ENCODE measurements at places on chromosomes 2 and 18.

- DNase-seq, result no peak
These were observed 45.2 kb downstream of the ITGA6 start for GRCh38 chr2:172472446-172473033.

DNA sequence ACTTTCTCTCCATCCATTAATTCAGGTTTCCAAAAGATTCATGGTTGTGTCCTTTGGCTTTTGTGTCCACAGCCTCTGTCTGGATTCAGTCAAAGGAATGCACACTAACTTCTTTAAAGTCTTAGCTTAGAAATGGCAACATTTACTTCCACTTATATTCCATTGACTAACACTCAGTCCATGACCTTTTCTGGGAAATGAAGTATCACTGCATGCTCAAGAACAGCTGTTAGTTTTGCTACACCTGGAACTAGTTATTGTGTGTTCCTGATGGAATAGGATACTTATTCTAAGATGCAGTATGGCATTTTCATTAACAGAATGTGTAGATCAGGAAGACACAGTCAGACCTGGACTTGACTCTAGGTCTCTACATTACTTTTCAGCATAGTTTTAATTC lies 88.8 kb downstream of the KYNU start:
- DNase-seq, result no peak

DNA sequence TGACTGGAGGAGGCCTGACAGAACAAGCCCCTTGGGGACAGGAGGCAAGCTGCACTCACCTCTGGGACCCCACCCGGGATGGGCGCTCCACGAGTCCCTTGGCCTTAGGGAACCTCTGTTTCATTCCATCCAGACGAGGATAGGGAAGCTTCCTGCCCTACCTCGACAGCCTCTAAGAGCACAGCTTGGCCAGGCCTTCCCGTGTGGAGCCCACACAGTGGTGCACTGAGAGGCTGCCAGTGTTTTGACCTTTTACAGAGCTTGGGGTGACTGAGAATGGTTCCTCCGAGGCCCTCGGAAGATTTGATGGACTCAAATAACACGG lies 91.4 kb upstream of the SMAD7 start:
- no peak for DNase-seq

GRCh38 chr18:78586586-78586985 lies 393.0 kb upstream of the SALL3 start:
- no peak for DNase-seq

DNA sequence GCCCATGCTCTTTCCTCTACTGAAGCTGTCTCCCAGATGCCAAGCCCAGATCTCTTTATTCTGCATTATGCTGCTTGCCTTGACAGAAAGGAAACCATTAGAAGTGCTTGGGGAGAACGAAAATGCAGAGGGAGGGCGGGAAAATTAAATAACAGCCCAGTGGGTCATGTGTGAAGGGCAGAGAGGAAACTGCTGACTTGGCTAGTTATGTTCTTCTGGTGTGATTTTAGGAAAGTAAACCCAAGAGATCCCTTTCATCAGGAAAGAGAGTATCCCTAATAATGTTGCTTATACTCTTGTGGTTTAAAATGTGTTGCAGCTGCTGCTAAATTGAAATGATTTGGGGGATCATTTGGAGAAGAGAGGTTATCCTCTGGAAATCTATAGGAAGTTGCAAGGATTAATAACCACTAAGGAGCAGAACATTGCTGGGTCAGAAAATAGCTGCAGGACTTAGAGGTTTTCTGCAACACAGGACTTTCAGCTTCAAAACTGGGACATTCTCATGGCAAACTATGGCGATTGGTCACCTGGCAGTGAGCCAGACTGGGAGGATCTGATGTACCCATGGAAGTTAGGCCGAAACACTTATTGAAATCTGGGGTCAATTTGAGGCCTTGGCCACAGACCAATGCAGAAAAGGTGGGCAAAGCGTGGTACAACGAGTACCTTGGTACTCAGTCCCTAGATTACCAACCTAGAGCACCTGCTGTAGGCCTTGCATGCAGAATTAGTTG lies 172.2 kb downstream of the TMEM247 start:
- no peak for DNase-seq

DNA sequence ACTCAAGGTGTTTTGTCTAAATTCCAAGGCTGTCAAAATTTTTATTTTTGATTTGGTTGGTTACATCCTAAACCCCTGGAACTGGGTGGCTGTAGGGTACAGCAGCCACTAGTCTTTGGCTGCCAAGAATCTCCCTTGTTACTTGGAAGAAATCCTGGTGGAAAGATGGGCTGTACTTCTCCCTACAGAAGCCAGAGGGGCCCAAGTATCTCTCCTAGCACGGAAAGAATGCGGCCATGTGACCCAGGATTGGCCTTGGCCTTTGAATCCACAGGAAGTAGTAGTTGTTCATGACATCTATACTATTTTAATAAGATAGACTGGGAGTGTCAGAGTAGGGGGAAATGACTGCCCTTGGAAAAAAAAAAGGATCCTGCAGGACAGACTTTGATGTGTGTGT lies 54.4 kb upstream of the MYO3B start:
- DNase-seq, result no peak

DNA sequence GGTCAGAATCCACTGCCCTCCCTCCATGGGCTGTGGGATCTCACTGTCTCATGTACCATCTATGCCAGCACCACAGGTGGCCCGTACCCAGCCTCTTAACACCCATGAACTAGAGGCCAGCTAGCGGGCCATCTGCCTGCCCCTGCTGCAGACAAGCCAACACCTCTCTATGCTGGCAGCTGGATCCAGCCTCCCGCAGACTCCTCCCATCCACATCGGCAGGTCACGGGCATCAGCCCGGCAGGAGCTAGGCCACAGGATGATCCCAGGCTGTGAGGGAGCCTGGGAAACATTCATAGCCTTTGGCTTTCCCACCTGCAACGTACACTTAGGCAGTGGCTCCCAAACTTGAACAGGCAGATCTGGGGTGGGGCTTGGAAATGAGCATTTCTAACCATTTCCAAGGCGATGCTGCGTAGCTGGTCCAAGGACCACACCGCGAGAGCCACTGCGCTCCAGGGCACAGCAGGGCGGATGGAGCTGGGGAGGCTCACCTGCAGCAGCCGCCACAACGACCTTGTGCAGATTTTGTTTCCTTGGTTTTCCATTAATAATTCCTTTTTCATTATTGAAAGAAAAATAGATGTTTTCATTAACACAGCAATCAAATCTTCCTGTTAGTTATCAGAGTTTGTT lies 114.7 kb downstream of the KCNF1 start:
- DNase-seq, result no peak

GRCh38 chr18:8254654-8255053 lies 354.6 kb upstream of the RAB12 start:
- no peak for DNase-seq

DNA sequence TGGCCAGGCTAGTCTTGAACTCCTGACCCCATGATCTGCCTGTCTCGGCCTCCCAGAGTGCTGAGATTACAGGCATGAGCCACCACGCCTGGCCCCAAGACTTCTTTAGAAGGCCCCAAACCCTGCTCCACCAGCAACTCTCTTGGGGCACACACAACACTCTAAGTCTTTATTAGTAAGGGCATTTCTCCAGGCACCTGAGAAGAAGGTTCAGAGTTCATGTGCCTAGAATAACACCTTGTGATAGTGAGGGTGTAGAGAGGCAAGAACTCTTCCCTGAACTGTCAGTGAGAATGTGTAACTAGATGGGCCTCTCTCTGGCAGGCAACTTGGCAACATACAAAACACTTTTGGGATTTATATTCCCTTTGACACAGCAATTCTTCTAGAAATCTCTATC lies 43.8 kb downstream of the SH2D6 start:
- no peak for DNase-seq

- DNase-seq, result no peak
These were observed 47.4 kb upstream of the CAB39 start for GRCh38 chr2:230665263-230665691.

GRCh38 chr2:223199531-223200515 lies 147.8 kb downstream of the KCNE4 start:
- no peak for DNase-seq

- DNase-seq, result no peak
These were observed 4.0 kb downstream of the TSGA10 start for GRCh38 chr2:99150706-99151105.

GRCh38 chr18:51011709-51012108 lies 18.3 kb upstream of the SMAD4 start:
- no peak for DNase-seq

DNA sequence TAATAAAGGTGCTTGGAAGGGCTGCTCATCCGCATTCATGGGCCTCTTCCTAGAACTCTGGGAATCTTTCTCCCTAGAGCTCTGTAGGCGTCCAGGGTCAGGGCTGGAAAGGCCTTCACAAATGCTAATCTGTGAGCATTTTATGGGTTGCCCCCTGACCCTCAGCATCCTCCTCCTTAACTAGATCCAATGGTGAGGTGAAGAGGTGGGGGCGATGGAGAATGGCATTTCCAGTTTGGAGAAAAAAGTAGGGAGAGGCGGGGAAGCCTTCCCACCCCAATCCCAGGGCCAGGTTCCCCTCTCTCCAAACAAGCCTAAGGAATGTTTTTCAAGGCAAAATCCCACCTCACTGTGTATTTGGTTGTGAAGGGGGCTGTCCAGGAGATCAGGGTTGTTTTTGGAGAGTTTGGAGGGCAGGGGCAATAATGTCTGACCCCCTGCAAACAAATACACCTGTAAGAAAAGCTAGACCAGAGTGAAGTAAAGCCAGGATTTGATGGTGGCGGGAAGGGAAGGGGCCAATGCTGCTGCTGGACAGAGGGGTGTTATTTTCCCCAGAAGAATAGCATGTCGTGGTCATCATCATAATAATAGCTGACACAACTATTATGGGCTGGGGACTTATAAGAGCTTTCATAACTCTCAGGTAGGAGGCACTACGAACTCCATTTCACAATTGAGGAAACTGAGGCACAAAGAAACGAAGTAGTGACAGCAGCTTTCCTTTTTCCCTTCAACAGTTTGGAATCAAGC lies 1.4 kb upstream of the MYCN start:
- no peak for DNase-seq

GRCh38 chr2:186950694-186951093 lies 101.7 kb upstream of the ZSWIM2 start:
- no peak for DNase-seq

DNA sequence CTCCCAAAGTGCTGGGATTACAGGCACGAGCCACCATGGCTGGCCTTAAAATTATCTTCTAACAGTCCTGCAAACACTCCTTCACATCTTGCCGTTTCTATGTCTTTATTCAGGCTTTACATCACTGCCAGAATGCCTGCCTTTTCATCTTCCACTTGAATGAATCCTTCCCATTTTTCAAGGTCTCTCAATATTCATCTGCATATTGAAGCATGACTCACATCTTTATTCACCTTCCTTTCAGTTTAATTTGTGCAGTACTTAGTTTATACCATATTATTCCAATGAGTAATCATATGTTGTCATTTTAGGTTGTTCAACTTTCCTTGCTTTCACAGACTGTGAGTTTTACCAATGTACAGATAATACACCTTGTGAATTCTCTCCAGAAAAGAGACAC lies 510.1 kb upstream of the PIK3C3 start:
- no peak for DNase-seq

DNA sequence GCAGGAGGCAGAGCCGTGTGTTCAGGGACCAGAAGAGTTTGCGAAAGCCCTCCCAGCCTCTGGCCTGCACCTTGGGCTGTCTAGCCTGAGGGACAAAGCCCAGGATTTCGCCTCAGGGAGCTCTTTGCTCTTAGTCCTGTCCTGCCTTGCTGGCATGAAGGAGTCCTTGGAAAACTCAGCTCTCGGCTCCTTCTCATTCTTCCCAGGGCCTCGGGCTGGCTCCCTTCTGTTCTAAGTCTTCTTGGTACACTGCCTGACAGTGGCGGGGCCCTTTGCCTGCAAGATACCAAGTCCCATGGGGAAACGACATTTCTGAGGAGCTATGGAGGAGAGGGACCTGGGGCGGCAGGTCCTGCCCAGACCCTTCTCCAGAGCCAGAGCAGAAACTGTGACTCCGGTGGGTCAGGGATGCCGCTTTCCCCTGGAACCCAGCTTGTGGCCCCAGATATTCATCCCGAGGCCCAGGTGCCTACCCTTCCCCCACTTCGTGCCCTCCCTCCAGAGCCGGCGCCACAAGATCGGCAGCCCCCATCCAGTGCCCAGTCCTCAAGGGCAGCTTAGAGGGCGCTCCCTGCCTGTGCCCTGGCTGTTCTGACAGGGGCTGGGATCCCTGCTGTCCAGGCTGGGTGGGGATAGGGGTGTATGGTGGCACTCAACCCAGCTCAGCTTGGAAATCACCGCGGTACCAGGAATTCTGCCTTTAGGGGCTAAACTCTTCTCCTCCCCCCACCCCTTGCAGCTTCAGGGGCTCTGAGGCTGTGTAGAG lies 5.5 kb upstream of the CYP26B1 start:
- DNase-seq, result no peak

DNA sequence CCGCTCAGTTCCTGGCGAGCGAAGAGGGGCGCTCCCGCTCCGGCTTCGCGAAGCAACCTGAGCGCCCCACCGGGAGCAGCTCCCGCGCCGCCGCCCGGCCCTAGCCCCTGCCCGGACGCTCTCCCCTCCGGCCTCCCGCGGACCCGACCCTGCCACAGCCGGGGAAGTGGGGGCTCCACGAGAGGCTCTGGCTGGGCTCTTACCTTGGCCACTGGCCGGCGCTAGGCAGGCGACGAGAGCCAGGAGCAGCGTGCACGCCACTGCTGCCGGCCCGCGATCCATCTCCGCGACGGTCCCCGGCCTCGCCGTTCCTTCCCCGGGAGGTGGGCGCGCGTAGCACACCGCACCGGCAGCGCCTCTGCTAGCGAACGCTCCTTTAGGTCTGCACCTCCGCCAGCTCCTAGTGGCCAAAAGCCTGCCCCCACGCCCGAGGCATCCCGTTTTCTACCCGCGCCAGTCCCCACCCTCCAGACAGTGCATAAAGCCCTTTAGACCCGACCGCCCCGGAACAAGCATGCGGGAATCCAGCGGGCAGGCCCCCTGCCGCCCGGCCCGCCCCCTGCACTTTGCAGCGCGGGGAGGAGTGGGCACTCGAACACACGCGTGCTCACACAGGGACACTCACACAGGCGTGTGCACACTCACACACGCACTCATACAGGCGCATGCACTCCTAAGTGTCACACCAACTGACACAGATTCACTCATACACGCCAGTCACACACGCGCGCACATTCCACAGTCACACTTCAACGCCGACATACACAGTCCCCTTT lies at the start of gene LRP2:
LRP2 (minus strand) TSS at position 417 of the 776 bp plus-strand sequence; CDS start at position 282, 135 bp downstream.
- DNase-seq, result no peak

DNA sequence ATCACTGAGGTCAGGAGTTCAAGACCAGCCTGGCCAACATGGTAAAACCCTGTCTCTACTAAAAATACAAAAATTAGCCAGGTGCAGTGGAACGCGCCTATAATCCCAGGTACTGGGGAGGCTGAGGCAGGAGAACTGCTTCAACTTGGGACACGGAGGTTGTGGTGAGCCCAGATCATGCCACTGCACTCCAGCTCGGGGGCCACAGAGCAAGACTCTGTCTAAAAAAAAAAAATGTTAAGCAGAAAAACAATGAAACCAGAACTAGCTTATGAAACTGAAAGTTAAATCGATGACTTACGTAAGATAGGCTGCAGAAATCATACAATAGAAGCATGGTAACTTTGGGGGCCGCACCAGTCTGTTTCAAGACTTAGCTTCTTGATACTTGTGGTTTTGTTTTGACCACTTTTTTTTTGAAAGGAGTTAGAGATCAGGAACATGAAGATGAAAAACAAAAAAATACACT lies 6.2 kb upstream of the GPR155 start:
- DNase-seq, result no peak
